ENCODE measurements at places on chromosomes 13 and 19. TPM values are rescaled to one million over a fixed set of nuclear protein-coding genes. Genes with fewer than 3 reads are reported as not detected.

Gene RASA3
- 47.6 TPM for total RNA-seq

Gene IFT88
- 20.5 TPM for total RNA-seq

DNA sequence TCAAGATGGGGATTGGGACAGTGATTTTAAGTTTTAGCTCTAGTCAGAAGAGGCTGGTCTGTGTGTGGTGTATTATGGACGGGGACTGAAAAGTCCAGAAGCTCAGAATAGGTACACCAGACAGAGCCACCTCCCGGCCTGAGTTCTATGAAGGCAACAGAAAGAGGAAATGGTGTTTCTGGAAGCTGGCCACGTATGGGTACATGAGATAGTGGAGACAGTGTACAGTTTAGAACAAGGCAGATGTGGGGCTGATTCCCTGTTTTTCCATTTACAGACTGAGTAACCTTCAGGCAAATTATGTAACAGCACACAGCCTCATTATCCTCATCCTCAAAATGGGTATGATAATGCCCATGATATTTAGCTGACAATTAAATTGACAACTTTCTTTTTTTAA lies 1.3 kb downstream of the ZNF175 start:
- no peak for DNase-seq

GRCh38 chr13:109281903-109282635 lies 504.3 kb downstream of the IRS2 start:
- DNase-seq: no peak

- no peak for DNase-seq
Measured at GRCh38 chr19:55112777-55113569, 4.5 kb downstream of the PPP1R12C start.

DNA sequence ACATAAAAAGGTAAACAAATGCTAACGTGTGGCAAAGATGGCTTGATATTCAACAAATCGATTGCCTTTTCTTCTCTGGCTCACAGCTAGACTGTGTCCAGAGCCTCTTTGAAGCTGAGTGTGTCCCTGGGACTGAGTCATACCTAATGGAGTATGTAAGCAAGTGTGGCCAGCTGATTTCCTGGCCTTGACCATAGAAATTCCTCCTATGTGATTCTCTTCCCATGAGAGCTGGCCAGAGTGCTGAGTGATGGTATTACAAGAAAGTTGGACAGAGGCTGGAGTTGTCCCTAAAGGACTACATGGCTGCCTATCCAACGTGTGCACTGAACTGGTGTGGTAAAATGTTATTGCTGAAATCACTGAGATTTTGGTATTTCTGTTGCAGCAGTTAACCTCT lies 320.1 kb upstream of the SLC10A2 start:
- no peak for DNase-seq

- no peak for DNase-seq
Measured at GRCh38 chr13:103067751-103068555, 1.7 kb upstream of the SLC10A2 start.

GRCh38 chr13:49539313-49539712 lies 43.6 kb downstream of the PHF11 start:
- DNase-seq: no peak

DNA sequence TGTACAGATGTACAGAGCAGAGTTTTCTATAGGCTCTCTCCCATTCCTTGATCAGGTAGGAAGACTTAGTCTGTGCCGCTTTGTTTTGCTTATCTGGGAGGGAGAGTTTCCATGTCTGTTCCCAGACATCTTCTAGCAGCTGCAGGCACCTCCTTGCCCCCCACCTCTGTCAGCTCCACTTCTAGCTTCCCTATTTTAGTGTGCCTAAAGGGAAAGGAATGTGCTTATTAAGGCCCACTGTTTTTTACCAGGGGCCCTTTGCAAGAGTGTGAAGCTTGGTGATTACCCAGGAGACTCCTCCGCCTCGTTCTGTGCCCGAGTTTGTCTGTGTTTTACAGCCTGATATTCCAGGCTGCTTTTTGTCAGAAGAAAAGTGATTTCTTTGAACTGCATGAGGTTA lies 1984.4 kb downstream of the OLFM4 start:
- DNase-seq: no peak

GRCh38 chr19:30283556-30283955 lies 88.6 kb upstream of the ZNF536 start:
- no peak for DNase-seq

- peak; percentile 37 for DNase-seq
Measured at GRCh38 chr19:33443638-33444561, 70.4 kb downstream of the CEBPG start.
